PC-9 (cell line): ENCODE measurements at places on chromosomes 7 and 10.

- no peak for DNase-seq
Measured at GRCh38 chr7:152351168-152351567, 84.6 kb downstream of the KMT2C start.

DNA sequence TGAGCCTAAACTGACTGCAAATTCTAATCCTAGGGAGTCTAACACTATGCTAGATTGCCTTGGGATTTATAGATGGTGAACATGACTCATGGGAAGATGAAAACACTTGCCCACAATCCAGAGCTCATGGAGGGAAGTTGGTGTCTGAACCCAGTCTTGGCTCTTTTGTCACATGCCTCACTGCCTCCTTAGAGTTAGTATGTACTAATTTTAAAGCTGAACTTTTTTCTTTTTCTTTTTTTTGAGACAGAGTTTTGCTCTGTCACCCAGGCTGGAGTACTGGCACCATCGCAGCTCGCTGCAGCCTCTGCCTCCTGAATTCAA, 14.4 kb downstream of the MRPL32 start:
- DNase-seq, result no peak

- DNase-seq, result no peak
Measured at GRCh38 chr7:4775848-4776623, 613 bp downstream of the AP5Z1 start.

DNA sequence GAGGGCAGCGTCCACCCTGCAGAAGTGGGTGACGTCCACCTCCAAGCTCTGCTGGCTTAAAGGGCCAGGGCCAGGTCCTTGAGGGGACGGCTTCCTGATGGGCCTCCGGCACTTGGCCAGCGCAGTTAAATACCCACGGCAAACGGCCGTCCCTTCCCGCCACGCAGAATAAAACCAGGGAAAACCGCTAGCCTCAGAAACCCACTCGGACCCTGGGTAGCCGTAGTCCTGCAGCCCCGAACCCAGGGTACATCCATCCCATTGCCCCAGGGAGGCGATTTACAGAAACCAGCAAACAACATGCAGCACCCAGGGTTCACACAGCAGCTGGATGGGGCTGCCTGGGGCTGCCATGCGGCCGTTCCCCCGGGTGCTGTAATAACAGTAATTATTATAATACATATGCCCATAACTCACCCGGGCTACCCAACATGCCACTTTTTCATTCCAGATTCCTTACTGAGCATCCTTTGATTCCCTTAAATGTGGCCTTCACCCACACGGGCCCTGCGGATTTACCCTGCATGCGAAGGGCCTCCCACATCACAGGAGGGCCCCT, 81.5 kb upstream of the PDGFA start:
- DNase-seq, result no peak

GRCh38 chr10:33335551-33335800, 1.0 kb upstream of the NRP1 start:
- DNase-seq, result no peak

DNA sequence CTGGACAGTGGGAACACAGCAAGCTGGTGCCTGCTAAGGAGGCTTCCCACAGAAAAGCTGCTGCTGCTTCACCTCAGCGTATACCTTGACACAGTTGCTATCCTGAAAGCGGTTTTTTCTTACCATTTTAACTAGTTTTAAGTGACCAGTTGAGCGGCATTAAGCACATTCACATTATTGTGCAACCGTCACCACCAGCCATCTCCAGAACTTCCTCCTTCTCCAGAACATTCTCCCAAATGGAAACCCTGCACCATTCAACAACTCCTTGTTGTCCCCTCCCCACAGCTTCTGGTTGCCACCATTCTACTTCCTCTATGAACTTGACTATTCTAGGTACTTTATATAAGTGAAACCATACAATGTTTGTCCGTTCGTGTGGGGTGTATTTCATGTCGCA, 169.9 kb downstream of the SNX10 start:
- DNase-seq, result no peak

DNA sequence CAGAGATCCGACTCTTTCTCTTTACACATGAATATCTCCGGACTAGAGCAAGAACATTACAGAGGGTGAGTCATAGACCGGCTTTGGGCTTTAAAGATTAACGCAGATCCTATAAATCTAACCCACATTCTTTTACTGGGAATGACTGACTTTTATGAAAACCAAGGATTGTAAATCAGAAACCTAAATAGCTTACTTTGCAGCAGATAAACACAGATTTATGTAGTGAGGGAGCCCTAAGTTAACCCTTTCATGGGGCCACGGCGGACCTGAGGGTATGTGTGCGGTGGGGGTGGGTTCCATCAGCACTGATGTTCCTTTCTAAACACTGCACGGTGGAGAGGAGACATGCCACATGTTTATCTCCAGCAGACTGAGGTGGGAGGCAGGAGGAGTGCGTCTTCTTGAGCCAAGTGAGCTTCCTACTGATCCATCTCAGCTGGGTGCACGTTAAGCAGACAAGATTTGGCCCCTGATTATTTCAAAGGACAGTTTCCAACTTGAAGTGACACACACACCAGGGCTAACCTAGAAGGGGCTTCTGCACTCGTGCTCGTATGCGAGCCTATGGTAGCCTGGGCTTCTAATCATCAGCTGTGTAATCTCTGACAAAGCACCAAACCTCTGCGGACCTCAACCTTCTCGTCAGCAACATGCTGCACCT, 127.6 kb downstream of the WDR11 start:
- DNase-seq, result no peak

GRCh38 chr10:21754410-21755011, 220.5 kb downstream of the MLLT10 start:
- DNase-seq, result no peak

DNA sequence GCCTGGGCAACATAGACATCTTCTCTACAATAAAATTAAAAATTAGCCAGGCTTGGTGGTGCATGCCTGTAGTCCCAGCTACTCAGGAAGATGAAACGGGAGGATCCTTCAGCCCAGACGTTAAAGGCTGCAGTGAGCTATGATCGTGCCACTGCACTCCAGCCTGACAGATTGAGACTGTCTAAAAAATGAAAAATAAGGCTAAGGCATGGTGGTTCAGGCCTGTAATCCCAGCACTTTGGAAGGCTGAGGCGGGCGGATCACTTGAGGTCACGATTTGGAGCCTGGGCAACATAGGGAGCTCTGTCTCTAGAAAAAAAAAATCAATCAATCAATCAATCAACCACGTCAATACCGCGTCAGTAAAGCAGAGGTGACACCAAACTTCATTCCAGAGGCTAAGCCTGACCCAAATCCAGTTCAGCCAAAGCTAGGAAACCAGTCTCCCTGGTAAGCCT, 31.1 kb downstream of the MRPS24 start:
- DNase-seq, result no peak

GRCh38 chr10:124296121-124296812, 122.5 kb downstream of the OAT start:
- DNase-seq, result no peak

- DNase-seq, result no peak
Measured at GRCh38 chr10:12322583-12323131, 26.7 kb upstream of the CAMK1D start.

GRCh38 chr7:26216049-26216448, 14.5 kb downstream of the CBX3 start:
- DNase-seq, result no peak

GRCh38 chr10:116312548-116312947, 11.7 kb upstream of the CCDC172 start:
- no peak for DNase-seq

DNA sequence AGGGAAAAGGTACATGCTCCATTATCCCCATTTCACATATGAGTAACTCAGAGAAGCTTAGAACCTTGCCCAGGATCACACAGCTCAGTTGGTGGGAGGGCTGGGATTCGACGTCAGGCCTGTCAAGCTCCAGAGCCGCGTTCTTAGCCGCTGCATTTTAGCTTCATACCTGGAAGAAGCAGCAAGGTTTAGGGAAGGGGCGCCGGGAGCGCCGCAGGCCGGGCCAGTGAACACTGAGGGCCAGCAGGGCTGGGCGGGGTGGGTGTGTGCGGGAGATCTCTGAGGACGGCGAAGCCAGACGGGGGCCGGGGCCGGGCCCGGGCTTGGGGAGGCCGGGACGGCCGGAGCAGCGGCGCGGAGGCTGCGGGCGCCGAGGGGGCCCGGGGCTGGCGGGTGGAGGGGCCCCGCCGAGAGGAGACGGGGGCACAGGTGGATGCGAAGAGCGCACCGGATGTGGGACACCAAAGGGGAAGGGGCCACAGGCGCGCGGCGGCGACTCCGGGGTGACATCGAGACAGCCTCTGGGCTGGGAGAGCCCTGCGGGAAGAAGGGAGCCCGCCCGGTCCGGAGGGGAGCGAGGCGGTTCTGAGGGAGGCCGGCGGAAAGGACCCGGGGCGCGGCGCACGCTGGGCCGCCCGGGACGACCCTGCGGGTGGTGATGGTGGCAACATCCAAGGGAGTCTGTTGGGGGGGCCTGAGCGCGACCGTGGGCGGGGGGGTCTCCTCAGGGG, 498 bp downstream of the NDST2 start:
- DNase-seq, result no peak

DNA sequence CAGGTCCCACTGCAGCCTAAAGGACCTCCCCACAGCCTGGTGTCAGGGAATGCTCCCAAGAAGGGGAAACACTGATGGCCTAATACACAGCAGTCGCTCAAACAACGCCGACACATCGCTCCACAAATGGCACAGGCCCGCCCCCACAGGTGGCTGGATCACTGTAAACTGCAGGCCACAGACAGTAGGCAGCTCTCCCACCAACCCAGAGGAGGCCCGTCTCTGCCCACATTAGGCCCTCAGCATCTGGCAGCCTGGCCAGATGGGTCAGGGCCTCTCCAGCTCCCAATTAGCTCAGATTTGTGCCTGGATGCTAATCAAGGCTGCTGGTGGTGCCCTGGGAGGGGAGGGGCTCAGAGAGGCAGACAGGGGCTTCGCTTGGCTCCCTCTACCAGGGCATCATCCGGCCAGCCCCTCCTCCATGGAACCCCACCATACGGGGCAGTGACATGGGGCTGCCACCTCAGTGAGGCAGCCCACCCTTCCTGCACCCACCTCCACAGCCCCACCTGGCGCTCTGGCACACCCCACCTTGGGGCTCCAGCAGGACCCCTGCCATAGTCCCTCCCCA, 42.7 kb downstream of the CAMK2B start:
- DNase-seq, result no peak

- no peak for DNase-seq
Measured at GRCh38 chr10:64708884-64709681, 1187.9 kb downstream of the REEP3 start.

- no peak for DNase-seq
Measured at GRCh38 chr10:126538439-126539135, 131.9 kb downstream of the C10orf90 start.

DNA sequence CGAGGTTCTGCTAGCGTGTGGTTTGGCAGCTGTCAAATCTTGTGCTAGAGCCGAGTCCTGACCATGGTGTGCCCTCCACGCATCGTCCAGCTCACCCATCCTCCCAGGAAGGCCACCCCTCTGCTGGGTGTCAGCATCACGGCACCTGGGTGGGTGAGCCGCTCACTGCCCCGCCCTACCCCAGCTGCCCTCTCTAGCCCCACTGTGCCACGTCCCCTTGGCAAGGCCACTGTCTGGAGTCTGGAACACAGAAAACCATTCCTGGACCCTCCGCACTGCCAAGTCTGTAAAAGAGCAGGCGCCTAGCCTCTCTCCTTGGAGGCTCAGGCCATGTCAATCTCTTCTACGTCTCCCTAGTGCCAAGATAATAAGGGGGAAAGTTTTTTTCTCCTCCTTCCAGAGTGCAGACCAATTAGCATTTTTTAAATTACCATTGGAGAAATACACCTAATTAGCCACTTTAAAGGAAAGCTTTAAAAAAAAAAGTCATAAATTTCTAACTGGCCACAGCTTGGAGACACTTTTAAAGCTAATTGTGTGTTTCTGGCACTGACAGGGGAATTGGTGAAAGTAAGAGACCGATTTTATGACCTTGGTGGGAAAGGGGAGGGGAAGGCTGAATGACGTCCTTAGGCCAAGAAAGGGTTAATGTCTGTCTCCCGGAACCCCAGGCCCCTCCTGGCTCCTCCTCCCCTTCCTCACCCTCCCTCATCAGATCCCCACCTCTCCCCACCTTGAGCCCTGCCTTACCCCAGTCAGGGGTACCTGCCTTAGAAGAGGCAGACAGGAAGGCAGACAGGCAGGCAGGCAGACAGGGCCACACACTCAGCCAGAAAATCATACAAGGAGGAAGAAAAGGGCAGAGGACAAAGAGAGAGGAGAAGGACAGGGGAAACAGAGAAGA, 151.2 kb downstream of the PLXNA4 start:
- no peak for DNase-seq

GRCh38 chr10:93874309-93875031, 19.3 kb upstream of the SLC35G1 start:
- DNase-seq, result no peak

DNA sequence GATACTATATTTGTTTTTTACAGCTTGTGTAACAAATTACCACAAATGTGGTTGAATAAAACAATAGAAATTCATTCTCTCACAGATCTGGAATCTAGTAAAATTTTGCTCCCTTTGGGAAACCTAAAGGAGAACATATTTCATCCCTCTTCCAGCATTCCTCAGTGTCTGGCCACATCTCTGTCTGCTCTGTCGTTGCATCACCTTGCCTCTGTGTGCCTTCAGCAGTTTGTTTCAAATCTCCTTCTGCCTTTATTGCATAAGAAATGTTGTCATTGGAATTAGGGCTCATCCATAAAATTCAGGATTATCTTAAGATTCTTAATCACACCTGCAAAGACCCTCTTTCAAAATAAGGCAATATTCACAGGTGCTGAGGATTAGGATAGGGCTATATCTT, 14.5 kb downstream of the OR2A14 start:
- DNase-seq, result no peak

DNA sequence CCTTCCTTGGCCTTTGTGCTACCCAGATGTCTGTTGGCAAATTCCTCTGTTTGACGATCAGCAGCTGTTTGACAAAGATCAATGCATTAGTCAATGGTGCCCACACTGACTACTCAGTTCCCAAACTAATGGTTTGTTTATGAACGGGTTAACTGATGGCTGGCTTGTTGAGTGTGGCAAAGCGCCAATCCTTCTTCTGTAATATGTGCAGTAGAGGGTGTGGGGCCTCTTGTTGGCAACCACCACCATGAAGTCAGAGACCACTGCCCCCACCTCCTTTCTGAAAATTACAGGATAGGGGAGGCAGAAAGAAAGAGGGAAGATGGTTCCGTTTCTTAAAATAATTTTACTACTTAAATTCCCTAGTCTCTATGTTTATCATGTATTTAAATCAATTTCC, 2.6 kb upstream of the PLCE1 start:
- DNase-seq, result no peak

DNA sequence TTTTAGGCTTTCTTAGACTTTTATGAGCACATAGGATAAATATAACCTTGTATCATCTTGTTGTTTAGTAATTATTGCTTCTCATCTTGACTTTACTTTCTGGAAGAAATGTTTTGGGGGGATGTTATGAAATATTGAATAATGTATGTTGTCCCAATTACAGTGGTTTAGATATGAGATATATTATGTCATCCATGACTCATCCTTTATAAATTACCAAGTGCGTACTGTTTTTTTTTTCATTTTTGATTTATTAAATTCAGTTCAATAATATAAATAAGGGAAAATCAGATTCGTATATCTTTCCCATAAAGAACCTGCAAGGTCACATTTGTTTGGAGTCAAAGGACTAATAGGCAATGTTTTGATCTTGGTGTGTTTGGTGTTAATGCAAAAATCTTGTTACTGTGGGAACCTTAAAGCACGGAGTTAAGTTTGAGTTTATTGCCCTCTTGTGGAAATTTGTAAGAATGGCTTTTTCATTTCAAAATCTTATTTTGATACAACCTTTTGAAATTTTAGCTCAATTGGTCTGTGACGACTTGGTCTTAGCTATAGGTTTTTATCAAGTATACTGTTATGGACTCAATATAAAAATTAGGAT, 108.6 kb downstream of the SRI start:
- no peak for DNase-seq
